ENCODE measurements at places on chromosomes 7 and 10. TPM values are rescaled to one million over a fixed set of nuclear protein-coding genes. Genes with fewer than 3 reads are reported as not detected.

DNA sequence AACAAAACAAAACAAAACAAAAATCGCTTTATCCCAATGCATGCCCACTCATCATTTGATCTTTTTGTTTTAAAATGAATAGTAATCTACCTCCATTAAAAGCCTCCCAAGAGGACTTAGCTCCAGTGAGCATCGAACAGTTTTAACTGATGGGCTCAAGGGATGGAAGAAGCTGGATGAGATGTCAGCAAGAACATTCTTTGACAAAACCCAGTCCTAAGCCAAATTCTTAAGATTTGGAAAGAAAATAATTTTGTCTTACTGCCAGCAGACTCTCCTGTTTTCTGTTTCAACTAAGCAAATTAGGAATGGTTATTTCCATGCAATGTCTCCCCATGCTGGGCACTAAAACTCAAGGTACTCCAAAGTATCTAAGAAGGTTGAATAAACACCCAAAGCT is 127.3 kb downstream of the RNLS start:
- DNase-seq: no peak

The DKK1 gene
- 28.3 TPM for polyA plus RNA-seq

DNA sequence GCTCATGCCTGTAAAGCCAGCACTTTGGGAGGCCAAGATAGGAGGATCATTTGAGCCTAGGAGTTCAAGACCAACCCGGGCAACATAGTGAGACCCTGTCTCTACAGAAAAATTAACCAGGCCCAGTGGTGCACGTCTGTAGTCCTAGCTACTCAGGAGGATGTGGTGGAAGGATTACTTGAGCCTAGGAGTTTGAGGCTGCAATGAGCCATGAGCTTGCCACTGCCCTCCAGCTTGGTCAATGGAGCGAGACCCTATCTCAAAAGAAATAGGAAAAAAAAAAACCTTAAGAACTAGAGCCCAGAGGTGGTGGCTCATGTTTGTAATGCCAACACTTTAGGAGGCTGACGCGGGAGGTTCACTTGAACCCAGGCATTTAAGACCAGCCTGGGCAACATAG is 2.2 kb downstream of the STRA8 start:
- DNase-seq: no peak

GRCh38 chr10:110034596-110034995 is 26.8 kb downstream of the ADD3 start:
- no peak for DNase-seq

DNA sequence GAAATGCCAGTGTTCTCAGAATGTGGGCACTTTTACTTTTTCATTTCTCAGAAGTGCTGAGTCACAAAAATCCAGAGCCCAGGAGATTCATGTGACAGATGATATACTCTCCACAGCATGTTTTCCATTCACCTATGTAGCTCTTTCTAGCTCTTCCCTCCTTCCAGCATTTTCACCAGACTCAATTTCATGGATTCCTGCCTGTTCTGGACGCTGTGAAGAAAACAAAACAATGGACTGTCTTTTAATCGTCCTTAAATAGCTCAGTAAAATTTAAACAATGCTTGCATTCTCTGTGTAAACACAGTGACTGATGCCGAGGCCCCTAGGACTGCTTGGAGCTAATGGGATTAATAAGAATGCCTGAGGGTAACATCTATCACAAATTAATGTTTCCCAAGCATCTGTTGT is 25.5 kb downstream of the ZNF713 start:
- no peak for DNase-seq

GRCh38 chr10:5876181-5876768 is 13.4 kb downstream of the ANKRD16 start:
- DNase-seq: no peak

GRCh38 chr10:101858723-101859500 is 15.3 kb upstream of the KCNIP2 start:
- no peak for DNase-seq

DNA sequence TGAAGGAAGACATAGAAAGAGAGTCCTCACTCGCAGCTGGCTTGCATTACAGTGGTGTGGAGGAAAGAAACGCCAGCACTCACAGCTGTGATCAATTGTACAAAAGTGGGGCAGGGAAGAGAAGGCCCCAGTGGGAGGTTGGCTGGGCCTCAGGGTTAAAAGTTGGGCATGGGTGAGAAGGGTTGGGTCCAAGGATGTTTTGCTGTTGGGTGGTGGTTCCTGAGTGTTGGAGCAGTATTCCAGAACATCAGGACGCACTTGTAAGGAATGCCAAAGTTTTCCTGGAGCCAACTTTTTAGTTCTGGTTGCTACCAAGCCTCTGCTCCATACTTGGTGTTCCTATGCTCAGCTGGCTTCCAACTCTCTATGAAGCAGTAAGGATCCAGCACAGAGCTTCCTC is 55.4 kb upstream of the MKRN1 start:
- no peak for DNase-seq

DNA sequence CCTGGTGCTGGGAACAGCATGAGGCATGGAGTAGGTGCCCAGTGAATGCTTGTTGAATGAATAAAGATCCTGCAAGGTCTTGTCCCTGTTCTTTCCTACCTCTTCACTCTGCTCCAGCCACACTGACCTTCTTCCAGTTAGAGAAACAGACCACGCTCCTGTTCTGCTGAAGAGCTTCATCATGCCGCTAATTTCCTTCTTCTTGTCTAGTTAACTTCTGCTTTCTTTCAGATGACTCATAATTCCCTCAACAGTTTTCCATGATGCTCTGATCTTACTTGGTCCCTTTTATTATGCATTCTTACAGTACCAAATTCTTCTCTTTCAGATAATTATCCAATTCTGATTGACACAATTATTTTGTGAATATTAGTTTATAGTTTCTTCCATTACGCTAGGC is 59.5 kb upstream of the C1QL3 start:
- no peak for DNase-seq

GRCh38 chr10:23080262-23080661 is 15.1 kb upstream of the MSRB2 start:
- no peak for DNase-seq

- DNase-seq: no peak
Observed at GRCh38 chr7:110090110-110090820, 1000.7 kb upstream of the LRRN3 start.

DNA sequence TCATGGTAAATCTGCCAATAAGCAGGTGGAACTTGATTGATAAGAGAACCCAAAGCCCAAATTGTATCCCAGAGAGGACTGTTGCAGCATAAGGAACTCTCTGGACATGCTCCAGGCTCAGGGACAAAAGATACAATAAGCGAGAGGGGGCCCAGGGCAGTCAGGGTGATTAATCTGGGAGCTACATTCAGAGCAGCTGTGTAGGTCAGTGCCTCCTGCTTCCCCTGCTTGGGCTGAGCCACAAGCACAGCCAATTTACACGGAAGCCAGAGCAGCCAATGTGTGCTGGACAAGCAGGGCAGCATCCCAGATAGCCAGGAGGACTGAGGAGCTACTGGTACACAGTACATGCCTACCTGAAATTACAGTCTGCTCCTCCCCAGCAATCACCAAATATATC is 24.2 kb downstream of the MYPN start:
- DNase-seq: no peak
